ENCODE measurements at places on chromosomes 7 and 10.

DNA sequence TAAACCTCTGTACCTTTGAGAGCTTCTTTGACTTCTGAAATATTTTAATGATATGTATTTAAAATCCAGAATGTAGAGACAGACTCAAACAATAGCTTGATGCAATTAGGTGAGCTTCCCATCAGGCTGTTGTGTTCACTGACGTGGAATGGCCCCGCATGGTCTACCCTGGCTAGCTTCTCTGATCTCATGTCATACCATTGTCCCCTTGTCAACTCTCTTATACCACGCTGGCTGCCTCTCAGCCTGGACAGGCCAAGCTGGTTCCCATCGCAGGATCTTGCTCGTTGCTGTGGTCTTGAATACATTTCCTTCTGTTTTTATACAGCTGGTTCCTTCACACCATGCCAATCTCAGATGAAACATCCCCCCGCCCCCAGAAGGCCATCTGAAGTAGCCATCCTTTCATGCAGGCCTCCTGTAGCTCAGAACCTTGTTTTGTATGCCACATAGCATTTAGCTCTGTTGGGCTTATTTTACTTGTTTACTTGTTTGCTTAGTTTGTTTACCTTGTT is 84.2 kb downstream of the FANK1 start:
- no peak for DNase-seq

DNA sequence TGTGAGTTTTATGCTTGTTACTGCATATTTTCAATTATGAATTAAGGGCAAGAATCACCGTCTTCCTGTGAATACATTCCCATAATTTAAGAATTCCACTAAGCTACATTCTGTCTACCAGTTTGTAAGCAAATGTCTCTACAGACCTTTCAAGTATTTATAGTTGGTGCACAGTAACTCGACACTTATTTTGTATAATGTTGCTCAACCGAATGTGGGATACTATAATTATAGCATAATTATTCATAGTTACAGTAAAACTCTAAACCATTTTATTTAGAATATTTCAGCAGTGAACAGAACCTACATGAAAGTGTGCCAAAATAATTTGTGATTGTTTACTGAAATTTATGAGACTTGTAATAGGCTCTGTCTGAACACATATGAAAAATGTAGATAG is 17.3 kb upstream of the CUBN start:
- no peak for DNase-seq

GRCh38 chr10:72875250-72876055 is 18.1 kb upstream of the OIT3 start:
- no peak for DNase-seq

GRCh38 chr7:37327288-37327687 is 121.4 kb downstream of the ELMO1 start:
- no peak for DNase-seq

DNA sequence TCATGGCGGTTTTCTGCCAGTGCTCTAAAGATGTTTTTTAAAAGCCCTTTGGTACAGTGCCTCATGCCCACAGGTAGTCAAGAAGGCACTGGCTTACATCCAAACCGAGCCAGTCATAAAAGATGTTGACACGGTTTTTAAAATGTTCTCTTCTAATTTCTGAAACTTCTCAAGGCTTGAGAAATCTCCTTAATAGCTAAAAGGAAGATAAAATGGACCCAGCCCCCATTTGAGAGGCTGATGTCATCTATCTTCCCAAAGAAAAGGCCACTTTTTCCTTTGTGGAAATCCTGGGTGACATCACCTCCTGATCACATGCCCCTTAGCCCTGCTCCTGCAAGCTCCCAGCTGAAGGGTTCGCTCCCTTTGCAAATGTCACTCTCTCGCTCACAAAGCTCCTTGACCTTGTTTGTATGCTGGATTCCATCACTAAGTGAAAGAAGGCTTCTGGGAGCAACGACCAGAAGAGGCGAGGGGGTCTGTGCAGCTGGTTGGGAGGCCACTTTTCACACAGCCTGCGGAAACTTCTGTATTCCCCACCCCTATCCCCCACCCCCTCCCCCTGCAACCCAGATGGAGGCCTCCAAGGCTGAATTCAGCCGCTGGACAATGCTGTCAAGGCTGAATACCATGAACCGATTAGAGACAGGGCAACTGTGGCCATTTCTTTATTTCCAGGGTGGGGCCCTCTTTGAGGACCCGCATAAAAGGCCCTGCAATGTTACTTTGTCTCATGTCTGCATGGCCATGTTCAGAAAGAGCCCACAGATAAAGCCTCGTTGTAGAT is 122.8 kb downstream of the CUBN start:
- DNase-seq: no peak

DNA sequence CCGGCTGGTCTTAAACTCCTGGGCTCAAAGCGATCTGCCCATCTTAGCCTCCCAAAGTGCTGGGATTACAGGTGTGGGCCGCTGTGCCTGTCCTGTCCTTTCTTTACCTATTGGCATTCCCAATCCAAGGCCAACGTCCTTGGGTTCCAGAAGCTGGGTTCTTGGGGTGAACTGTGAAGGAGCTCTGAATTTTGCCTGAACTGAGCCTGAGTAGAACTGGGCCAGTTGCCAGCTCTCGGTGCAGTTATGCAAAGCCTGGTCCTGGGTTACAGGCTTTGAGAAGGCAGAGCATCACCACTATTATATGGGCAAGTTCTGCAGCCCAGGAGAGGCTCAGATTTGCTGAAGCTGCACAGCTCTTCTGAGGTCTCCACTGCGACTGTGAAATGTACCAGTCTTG is 24.6 kb upstream of the SH2D4B start:
- no peak for DNase-seq

DNA sequence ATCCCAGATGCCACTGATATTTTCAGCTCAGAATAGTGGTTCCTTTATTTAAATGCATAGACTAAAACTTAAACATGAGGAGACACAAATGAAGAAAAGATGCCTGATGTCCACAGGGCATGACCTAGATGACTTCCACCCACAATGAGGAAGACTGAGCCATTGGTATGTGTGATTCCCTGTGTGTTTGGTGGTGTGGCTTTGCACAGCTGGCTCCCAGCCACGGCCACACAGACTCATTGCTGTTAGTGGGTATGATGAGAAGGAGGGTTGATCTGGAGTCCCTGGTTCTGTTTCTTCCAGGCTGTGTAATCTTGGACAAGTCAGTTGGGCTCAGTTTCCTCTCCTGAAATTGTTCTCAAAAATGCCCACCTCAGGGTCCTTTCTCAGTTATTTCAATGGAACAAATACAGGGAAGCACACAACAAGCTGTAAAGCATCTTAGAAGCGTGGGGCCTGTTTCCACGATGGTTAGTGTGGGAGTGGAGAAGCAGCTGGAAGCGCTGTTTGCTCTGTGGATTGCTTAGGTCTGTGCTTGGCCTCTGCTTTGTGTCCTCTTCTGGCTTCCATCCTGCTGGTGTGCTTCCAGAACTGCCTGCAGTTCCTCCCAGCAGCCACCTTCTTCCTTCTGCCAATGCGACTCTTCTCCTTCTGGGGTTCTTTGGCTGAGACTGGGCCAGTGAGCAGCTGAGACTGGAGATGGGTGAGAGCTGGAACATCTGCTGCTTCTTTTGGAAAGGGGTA is 303.7 kb downstream of the BMPER start:
- DNase-seq: no peak

DNA sequence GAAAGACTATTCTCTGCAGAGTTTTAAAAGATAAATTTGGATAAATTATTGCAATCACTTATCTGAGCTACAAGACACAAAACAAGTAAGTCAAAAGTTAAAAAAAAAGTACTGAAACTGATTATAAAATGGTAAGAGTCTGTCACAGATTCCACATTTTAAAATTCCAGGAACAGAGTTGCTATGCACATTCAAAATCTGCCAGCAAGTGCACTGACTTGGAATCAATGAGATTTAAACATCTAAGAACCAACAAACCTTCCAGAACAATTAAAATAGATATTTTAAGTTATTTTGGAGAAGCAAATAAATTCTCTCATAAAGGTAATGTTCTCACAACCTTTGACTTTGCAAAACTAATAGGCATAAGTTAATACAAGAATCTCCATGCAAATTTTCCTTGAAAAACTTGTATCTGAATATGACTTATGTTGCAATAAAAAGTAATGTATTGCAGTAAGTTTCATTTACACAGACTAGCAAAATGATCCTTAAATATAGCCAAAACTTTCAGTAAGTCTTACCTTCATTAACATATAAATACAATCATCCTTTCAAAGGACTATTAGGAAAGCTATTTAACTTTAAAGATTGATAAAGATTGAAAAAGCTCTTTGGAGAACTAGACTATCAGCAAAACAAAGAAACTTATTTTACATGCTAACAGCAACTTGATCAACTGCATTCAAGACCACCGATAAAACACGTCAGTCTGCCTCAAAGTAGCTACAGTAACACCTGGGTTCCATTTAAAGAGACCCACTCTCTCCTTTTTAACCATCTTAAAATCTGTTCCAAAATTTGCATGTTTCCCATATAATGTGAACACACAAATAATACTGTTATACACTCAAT is 4.4 kb downstream of the ETV1 start:
- DNase-seq: no peak

DNA sequence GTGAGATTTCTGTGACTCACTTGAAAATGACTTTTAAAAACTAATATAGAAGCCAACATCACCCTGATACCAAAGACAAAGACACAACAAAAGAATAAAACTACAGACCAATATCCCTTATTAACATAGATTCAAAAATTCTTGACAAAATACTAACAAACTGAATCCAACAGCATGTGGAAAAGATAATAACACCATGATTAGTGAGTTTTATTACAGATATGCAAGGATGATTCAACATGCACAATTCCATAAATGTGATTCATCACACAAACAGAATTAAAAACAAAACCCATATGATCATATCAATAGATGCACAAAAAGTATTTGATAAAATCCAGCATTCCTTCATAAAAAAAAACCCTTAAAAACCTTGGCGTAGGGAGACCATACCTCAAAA is 6.5 kb downstream of the MGAM start:
- DNase-seq: no peak

DNA sequence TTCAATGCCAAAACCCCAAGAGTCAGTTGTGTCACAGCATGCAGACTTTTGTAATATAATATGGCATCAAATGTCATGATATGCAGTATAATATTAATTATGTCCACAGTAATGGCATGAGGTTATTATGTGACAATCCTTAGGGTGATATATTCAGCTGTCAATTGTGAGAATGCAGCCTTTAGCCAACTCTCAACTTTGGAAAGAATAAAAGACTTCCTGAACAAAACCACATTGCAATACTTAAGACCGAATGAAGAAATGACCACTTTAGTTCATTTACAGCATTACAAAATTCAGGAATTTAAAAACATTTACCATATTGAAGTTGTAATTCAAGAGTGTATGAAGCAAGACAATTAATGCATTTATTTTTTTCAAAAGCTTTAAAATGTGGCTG is 45.4 kb downstream of the CPVL start:
- DNase-seq: no peak

DNA sequence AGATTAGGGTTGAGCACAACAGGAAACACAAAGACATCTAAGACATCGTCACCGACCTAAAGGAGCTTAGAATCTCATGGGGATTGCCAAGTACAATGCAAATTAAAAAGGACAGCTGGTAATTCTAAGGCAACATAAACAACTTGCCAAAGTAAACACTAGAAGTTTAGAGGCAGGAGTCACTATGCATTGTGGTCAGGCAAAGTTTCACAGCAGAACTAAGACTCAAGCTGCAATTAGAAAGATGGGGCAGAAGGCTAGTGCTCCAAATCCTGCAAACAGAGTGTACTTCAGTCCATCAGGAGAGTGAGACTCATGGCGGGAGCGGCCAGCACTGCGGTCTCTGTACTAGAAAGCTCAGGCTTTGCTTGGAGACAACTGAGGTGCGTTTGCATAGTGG is 52.7 kb downstream of the HIPK2 start:
- no peak for DNase-seq

DNA sequence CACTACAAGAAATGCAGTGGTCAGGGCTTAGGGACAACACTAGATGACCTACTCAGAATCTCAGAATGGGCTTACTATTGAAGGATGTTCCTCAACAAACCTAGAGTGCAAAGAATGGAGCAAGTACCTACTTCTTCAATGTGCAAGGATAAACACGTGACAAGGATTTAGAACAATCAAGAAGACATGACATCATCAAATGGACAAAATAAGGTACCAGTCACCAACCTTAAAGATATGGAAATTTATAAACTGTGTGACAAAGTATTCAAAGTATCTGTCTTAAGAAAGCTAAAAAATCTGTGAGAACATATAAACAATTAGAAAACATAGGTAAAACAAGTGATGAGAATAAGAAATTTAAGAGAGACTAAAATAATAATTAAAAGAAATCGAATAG is 656.1 kb downstream of the ZWINT start:
- no peak for DNase-seq

DNA sequence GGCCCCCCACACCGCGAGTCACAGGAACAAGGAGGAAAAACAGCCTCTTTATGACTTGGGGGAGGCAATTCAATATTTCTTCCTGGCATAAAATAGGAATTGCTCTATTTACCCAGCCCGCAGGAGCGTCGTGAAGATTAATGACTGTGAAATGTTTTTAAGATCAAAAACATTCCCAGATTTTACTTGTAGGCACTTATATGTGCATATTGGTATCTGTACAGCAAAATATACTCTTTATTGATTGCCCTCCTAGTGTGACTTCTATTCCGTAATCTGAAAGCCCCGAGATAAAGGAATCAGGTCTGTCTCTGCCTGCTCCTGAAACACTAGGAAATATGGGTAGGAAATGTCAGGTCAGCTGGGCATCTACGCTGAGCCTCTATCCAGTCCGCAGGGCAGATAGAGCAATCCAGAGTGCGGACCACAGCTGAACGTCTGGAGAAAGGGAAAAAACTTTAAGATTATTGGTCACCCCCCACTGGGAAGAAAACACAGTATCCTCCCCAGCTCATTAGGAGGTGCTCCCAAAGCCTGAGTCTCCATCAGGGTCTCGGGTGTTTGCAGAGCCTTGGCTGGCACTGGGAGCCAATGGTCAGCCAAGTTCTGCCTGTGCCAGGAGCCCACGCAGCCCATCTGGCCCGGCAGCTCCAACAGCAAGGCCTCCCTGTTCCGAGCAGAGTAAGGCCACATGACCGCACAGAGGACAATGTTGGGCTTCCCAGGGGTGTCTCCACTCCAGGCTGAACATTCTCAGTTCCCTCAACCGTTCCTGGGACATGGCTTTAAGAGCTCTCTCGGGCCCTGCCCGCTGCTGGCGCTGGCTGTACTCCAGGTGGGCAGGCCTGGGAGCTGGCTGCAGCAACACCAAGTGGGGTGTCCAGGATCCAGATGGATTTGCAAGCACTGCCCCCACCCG is 7.7 kb downstream of the CTBP2 start:
- no peak for DNase-seq

DNA sequence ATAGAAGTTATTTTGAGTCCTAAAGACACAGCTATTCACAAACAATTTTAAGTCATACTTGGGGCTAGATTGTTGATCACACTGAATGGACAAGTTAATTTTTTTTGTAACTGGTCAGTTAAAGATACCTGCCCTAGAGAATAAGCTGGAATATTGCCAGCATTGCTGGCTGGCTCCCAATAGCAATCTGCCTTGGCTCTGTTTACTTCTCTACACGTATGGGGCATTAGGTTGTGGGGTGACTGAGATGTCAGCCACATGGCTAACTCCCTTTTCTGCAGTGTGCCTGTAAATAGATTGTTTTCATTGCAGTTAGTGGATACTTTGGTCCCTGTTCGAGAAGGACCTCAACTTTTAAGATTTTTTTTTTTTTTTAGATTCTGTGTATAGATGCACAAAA is 128.2 kb downstream of the SEMA3E start:
- DNase-seq: no peak

- no peak for DNase-seq
Observed at GRCh38 chr10:96747734-96748550, 27.6 kb upstream of the PIK3AP1 start.

GRCh38 chr10:48447356-48448215 is 141.1 kb downstream of the MAPK8 start:
- no peak for DNase-seq

GRCh38 chr10:36489181-36489580 is 636.2 kb upstream of the ANKRD30A start:
- DNase-seq: no peak
